ENCODE measurements at places on chromosomes 2 and 18. TPM values are rescaled to one million over a fixed set of nuclear protein-coding genes. Genes with fewer than 3 reads are reported as not detected.

DNA sequence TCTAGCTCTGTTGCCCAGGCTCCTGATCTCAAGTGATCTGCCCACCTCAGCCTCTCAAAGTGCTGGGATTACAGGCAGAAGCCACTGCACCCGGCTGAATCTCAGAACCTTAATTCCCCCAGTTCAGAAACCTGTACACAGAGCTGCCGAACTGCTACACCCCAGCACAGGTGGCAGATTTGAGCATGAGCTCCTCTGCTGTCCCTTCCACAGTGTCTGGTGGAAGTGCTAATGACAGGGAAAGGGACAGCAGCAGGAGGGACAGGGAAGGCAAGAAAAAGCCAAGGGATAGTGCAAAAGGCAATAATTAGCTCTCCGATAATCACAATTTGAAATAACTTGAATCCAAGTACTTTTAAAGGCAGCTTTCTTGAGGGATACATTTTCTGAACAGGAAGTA, 211.4 kb upstream of the ZNF521 start:
- no peak for DNase-seq

DNA sequence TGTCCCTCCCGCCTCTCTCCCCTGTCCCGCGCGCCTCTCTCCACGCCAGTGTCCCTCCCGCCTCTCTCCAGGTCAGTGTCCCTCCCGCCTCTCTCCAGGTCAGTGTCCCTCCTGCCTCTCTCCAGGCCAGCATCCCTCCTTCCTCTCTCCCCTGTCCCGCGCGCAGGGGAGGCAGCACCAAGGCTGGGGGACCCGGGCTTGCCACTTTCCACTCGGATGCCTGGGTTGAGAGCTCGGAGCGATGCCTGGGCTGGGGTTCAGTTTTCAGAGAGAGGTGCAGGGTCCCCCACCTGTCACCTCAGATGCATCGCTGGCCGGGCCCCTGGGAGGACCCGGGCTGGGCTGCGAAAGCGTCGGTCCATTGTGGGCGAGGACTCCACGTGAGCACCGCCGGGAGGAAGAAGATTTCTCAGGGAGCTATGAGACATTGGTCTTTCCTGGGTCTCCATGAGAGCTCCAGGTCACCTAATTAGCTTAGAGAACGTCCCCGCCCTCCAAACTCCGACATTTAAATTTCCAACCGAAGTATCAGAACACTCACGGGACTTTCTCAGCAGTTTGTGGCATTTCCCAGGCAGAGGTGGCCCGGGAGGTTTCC, 2.1 kb downstream of the FBLN7 start:
- no peak for DNase-seq

DNA sequence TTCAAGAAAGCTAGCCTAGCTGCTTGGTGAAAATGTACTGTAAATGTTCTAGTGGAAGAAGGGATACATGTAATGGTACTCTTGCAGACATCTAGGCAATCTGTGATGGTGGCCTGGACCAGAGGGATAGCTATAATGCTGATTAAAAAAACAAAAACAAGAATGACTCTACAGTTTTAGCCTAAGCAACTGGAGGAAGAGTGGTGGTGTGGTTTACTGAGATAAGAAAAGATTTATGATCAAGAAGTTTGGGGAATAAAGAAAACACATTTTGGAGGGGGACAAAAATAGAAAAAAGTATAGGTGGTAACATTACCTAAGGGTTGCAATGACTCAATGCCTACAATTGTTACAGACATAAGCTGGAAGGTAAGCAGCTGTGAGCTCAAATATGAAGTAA, 1080.7 kb upstream of the CELF4 start:
- no peak for DNase-seq

DNA sequence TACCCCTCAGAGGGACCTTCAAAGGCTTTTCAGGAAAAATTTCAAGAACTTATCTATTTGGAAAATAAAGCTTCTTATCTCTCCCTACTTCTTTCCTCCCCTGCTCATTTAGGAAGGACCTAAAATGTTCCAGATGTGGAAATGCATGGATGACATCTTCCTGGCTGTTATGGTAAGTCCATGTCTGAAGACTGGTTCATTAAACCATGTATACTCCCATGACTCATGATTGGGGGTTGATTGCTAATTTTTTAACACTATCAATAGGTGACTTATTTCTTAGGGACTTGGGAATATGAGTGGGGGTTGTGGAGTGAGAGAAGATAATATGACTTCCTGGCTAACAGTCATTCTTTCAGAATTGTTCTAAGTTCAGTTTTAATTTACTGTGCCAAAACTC, 104.0 kb upstream of the PARD3B start:
- DNase-seq: no peak

DNA sequence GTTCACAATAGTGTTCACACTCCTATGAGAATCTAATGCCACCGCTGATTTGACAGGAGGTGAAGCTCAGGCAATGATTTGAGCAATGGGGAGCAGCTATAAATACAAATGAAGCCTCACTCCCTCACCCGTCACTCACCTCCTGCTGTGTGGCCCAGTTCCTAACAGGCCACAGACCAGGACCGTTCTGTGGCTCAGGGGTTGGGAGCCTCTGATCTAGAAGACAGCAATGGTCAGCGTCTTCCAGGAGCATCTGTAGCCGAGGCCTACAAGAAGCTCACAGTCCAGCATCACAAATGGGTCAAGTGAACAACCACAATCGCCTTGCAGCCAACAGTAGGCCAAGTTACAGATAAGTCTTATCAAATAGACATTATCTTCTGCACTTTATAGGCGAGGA, 110.0 kb upstream of the SLC66A3 start:
- no peak for DNase-seq

GRCh38 chr2:39492716-39493115, 55.6 kb upstream of the MAP4K3 start:
- no peak for DNase-seq

DNA sequence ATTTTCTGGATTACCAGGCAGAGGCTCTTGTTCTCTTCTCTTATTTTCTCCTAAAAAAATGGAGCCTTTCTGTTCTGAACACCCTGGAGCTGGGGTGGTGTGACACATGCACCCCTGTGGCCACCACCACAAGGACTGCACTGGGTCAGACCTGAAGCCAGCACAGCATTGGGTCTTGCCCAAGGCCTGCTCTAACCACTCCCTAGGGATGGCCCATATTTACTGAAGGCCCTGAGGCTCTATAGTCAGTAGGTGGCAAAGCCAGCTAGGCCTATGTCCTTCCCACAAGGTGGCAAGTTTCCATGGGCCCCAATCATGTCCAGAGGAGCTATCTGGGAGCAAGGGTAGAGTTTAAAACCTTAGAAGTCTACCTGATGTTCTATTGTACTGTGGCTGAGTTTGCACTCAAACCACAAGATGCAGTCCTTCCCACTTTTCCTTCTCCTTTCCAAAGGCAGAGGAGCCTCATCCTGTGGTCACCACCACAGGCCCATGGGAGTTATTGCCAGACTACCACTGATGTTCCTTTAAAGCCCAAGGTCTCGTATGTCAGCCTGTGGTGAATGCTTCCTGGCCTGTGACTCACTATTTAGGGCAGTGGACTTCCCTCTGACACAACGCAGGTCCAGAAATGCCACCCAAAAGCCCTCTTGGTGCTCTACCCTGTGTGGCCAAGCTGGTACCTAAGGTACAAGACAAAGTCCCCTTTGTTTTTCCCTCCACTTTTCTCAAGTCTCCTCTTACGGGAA, 15.0 kb upstream of the FMNL2 start:
- DNase-seq: no peak

DNA sequence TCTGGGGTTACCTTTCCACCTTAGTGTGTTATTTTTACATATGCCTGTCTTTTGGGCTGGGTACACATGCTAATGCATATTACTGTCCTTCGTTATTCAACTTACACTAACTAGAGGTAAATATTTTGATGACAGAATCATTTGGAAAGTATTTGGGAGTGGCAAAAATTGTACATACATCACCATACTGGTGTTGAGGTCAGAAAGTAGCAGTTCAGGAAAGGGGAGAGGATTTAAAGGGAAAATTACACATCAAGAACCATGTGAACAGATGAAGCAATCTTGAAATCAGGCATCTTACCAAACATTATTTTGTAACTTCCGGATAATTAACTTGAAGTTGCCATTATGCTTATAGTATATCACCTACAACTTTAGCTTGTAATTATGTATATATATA, 379.7 kb downstream of the RND3 start:
- no peak for DNase-seq

Gene TGFBRAP1
- 8.2 TPM for polyA plus RNA-seq

DNA sequence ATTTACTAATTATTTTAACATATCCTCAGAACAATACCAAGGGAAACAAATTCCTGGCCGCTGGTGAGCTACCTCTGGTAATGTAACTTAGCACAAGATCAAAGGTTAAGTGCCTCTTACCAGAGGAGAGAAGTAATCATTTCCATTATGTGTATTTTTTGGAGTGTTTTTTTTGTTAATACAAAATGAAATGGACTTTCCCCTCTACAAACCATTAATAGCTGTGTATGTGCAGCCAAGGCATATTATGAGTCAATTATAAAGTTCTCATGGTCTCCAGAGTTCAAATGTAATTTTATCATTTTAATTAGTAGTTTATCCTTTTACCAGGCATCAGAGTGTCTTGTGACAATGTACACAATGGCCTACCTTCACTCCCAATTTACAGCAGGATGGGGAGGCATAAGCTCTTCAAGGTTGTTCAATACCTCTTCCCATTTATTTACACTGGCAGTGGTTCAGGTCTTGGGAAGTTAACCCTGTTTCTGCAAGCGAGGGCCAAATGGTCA, 242.2 kb downstream of the TGIF1 start:
- no peak for DNase-seq

DNA sequence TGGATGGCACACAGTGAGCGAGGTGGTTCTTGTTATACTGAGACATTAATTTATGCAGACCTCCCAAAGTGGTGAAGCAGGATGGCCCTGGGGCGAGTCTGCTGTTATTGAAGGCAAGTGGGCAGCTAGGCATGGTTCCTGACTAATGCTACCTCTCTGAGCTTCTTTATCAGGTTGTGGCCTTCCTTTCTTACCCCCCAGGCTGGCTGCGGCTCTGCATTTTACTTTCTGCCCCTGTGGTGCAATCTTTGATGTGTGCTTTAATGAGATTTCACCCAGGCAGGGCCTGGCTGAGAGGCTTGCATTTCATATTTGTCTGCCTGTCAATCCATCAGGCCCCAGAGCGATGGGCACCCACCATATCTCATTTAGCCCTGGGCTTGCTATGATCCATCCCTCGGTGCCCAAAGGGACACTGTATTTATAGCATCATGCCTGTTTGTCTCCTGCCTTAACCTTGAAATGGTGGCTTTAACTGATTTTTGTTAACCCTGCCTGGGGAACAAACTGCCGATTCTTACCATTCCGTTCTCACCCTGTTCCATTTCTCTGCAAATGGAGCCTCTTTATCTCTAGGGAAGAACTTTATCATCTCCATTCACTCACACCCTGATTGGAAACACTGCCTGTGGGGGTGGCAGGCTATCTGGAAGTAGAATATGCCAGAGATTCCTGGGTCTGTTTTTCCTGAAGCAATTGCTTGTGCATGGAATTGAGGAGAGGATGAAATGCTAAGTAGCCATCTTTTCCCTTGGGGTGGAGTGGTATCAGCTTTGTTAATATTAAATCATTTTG, 316.2 kb upstream of the THSD7B start:
- DNase-seq: no peak

Gene GPR55
- polyA plus RNA-seq: 0.04 TPM

- no peak for DNase-seq
Measured at GRCh38 chr18:5967007-5967406, 71.7 kb upstream of the TMEM200C start.

Gene APLF
- polyA plus RNA-seq: 1.3 TPM

GRCh38 chr2:12343141-12343540, 373.6 kb upstream of the TRIB2 start:
- DNase-seq: no peak

Gene PID1
- polyA plus RNA-seq: 25.2 TPM

- no peak for DNase-seq
Measured at GRCh38 chr2:15546297-15547098, 14.6 kb downstream of the NBAS start.

DNA sequence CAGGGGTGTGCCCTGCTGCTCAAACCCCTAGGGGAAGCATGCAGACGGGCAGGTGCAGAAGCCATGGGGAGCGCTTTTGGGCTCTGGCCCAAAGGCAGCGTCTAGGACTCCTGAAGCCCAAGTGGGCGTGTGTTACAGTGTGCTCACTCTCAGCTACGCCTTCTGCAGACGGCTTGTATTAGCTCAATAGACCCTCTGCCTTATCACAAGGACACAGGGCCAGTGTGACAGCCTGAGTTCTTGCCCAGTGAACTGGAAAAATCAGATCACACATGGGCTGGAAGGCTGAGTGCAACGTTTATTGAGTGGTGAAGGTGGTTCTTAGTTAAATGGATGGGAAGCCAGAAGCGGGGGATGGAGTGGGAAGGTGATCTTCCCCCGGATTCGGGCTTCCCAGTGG, 210.9 kb downstream of the CDH20 start:
- no peak for DNase-seq

Gene TANC1
- polyA plus RNA-seq: 22.2 TPM

Gene GALNT13
- polyA plus RNA-seq: 0.25 TPM

DNA sequence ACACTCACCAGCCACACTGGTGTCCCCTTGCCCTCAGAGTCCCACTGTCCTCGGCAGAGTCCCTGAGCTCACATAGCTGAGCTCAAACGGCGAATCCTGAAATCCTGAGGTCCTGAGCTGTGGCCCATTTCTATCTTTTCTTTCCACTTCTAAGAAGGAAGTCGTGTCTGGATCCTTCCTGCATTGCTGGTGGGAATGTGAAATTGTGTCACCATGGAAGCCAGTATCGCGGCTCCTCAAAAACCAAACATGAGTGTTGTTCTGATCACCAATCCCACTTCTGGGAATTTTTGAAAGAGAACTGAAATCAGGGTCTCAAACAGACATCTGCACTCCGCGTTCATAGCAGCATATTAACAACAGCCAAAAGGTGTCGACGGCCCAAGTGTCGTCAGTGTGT, 244.7 kb downstream of the EIPR1 start:
- DNase-seq: no peak

DNA sequence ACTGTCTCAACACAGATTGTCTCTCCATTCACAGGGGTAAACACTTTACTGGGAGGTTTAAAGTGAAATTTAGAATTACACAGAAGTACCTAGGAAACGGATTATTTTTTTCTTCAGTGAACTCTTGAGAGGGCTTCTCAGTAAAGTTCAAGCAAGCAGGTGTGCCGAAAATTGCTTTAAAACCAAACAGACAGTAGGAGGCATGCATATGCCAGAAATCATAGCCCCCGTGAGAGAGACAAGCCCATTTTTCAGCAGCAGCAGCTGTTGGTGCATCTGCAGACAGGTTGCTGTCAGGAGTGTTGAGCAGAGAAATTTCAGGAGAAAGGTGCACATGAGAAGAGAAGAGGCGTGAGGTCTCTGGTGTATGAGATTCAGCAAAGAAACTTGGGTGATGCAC, 2115.5 kb upstream of the CELF4 start:
- no peak for DNase-seq

DNA sequence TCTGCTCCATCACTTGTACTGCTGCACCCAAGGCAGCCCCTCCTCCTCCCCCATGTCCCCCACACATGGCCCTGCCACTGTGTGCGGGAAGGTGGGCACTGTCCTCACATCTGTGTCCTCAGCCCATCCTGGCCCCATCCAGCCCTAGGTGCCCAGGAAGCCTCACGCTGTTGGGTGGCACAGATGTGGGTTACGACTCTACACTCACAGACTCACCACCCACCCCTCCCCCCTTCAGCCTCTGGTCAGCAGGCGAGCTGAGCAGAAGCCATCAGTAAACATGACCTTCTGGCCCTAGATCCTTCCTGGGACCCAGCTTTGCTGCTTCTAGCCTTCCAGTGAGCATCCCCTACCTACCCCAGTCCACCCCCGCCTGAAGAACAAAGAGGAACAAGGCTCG, 43.0 kb downstream of the ADCY3 start:
- DNase-seq: no peak
